ENCODE measurements at places on chromosomes 7 and 10. TPM values are rescaled to one million over a fixed set of nuclear protein-coding genes. Genes with fewer than 3 reads are reported as not detected.

Gene DLD
- total RNA-seq, result 80.1 TPM

Gene ZNF485
- 1.5 TPM for total RNA-seq

Gene FAM13C
- total RNA-seq, result 0.54 TPM

Gene SPDYE2B
- total RNA-seq, result not detected

Gene LLCFC1
- total RNA-seq, result not detected

Gene CPXM2
- 19.8 TPM for total RNA-seq

Gene MSS51
- 1.0 TPM for total RNA-seq

Data from GM23248 (cell line).